Stimulated activated CD4-positive, alpha-beta T cell treated with anti-CD3 and anti-CD28 coated beads, TNF-alpha, amount 100 ng/mL, for 48 hours (primary cell): ENCODE measurements at places on chromosomes 2 and 18.

GRCh38 chr2:72920318-72921087 lies 3.2 kb downstream of the EMX1 start:
- DNase-seq: no peak

DNA sequence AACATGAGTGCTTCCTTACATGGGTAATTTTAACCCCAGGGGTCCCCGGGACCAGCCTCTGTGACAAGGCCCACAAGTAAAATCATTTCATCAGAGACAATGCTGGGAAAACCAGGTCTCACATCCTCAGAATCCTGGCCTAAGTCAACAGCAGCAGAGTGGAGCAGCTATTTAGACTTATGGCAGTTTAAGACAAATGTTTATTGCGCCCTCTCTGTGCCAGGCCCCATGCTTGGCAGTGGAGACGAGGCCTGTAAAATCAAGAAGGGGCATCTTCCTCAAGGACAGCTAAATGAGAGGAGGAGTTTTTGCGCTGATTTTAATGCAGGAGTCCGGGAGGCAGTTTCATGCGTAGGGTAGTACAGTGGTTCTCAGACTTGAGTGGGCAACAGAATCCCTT lies 56.0 kb upstream of the ACAA2 start:
- no peak for DNase-seq

DNA sequence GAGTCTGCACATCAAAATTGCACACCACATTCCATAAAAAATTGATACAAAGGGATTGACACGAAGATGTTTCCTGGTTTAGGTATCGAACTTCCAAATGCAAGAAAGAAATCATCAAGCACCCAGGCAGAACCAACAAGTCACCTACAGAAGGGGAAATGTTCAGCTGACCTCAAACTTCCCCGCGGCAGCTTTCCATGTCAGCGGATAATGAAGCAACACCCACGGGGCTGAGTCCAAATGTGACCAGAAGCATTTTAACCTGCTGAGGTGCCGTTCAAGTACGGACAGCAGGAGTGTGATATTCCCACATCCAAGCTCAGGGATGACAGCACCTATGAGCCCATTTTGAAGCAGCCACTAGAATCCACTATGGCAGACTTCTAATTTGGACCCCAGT lies 124.9 kb downstream of the GALNT14 start:
- DNase-seq: no peak

DNA sequence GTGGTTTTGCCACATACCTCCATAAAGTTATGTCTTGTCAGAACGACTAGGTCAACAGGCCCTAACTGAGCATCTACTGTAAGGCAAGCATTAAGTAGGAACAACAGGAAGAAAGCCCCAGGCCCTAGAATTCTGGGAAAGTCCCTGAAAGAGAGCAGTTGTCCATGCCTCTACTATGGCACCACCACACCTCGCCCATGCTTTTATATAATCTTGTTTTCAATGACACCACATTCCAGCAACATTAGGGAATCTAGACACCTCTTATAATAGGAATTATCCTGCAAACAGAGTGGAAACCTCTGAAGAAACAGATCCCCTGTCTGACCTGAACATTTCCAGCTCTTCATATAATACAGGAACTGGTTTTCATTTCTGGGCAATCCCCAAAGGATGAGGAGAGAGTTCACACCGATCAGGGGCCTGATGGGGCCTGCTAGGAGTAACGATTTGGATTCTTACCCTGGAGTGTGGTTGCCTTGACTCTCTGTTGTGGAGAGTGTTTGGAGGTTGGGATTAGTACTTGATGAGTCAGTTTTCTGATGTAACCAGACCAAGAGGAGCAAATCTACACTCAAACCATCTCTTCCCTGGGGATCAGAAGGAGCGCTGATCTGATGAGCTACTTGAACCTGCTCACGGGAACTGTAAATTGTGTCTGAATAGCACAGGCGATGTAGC lies 31.9 kb upstream of the CEP68 start:
- no peak for DNase-seq

DNA sequence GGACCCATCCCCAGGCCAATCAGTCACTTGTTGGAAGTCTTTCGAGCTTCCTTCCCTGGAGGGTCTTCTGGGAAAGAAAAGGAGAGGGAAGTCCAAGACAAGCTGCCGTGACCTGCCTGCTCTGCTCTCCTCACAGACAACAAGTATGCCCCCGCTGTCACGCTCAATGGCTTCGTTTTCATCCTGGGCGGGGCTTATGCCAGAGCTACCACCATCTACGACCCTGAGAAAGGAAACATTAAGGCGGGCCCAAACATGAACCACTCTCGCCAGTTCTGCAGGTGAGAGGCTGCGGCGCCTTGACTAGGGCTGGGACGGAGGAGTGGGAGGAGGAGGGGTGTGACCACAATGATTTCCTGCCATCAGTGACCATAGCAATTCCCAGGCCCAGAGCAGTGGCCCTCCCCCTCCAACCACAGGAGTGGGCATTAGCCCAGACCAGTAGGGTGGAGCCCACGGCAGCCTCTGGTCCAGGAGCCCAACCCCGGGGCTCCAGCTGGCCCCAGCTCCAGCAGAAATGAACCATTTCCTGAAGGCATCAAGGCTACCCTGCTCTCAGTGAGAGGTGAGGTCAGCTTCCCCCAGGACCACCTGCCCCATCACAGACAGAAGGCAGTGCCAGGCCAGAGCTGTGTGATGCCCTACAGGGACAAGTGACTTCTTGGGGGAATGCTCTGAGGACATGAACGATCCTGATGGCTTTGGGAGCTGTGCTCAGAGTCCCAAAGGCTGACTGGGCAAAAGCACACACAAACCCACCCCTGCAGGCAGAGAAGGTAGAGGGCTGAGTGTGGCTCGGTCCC lies 223.1 kb downstream of the ATAD2B start:
- DNase-seq: no peak

DNA sequence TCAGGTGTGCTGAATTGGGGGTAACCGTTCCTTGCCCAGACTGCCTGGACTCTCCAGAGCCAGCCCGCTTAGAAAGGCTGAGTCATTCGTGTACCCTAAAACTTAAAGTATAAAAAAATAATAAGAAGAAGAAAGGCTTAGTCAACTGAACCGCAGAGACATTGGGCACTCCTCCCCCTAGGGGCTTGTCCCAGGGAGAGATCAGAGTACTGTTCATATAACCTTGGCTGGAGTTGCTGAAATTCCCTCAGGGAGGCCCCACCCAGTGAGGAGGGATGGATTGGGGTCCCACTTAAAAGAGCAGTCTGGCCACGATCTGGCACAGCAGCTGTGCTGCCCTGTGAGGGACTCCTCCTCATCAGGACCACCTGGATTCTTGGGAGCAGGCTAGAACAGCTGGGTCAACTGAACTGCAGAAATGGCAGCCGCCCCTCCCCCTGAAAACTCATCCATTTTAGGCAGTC lies 37.2 kb downstream of the ANKRD12 start:
- DNase-seq: no peak
